ENCODE measurements at places on chromosomes 1 and 21.

GRCh38 chr21:19908390-19908789, 1089.8 kb upstream of the NCAM2 start:
- no peak for DNase-seq

DNA sequence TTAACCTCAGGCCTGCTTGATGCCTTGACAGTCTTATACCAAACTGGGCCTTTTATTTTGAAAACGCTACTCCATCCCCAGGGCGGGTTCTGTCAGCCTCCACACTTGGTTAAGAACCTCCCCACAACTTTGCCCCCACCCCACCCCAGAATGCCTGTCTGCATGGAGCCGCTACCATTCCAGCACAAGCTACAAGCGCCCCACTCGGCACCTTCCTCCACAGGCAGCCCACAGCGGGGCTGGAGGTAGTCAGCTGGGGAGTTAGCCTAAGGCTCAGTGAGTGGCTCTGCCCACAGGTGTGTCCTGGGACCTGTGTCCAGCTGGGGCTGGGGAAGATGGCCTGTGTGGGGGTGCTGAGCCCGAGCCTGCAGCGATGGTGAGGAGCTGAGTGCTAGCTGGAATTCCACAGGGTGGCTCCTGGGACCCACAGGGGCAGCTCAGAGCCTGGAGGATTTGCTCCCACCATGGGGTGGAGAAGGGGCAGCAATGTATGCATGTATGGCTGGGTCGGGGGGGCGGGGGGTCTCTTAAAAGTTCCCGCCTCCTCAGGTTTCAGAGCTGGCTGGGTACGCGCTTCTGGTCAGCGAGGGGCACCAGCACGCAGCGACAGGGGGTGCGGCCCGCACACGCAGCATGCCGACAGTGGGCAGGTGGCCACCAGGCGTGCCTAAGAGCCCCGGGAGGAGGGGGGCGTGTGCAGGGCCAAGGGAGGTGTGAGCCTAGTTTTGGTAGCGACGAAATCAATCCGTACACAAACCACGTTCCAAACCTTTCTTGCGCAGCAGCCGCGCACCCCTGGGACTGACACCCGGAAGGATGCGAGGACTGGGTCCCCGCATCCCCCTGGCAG, 917 bp downstream of the ETNK2 start:
- DNase-seq: peak; percentile 44

DNA sequence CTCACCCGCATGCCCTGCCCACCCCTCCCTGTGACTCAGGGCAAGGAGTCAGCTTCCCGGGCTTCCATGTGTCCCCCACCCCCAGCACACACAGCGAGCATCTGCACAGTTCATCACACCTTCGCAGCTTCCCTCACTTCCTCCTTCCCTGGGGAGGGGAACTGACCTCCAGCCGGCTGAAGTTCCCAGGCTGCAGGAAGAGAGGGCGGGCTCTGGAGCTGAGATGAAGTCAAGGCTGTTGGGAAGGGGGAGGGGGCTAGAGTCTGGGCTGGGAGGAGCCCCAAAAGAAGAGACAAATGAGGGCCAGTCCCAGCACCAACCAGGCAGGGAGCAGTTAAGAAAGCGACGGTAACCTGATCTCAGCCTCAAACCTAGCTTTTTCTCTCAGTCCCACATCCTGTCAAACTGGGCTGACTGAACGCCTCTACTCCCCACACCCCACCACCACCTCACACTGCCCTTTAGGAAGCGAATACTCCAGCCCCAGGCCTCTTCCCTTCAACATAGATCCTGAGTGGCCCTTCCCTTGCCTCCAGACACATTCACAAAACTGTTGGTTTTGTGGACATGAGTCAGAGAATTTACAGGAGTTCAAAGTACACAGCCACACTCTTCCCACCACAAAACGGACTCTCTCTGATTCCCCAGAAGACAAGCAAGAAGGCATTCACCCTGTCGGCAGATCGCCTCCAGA, 1.8 kb downstream of the RHOC start:
- peak; percentile 88 for DNase-seq

GRCh38 chr1:67601955-67602354, 83.0 kb upstream of the GADD45A start:
- DNase-seq: no peak

- DNase-seq: peak; percentile 51
These were observed 59.6 kb downstream of the EXTL2 start for GRCh38 chr1:100834777-100835660.

DNA sequence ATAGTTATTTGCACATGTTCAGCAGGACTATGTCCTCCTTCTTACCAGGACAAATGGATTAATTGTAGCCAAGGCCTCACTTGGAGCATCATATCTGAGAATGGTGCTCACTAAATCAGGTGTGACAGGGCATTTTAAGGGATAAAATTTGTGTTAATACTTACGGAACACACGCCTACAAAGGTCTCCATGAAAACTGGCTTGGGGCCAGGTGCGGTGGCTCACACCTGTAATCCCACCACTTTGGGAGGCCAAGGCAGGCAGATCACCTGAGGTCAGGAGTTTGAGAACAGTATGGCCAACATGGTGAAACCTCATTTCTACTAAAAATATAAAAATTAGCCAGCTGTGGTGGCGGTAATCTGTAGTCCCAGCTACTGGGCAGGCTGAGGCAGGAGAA, 75.1 kb upstream of the CAPZB start:
- no peak for DNase-seq

GRCh38 chr1:78527706-78528105, 36.9 kb downstream of the PTGFR start:
- DNase-seq: no peak

GRCh38 chr21:41932576-41933312, 21.1 kb downstream of the C2CD2 start:
- no peak for DNase-seq

- no peak for DNase-seq
These were observed 33.3 kb downstream of the YARS1 start for GRCh38 chr1:32783851-32784250.

GRCh38 chr1:168287237-168287664, 6.6 kb downstream of the TBX19 start:
- DNase-seq: no peak

DNA sequence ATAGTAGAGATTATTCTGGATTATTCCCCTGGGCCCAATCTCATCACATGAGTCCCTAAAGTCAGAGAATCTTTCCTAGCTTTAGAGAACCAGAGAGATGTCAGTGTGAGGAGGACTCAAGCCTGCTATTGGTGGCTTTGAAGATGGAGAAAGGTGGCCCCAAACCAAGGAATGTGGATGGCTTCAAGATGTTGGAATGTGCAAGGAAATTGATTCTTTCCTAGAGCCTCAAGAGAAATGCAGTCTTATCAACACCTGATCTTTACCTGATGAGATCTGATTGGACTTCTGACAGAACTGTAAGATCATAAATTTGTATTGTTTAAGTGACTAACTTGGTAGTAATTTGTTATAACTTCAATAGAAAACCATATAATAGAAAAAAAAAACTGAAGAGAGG, 51.0 kb downstream of the NME7 start:
- DNase-seq: no peak

DNA sequence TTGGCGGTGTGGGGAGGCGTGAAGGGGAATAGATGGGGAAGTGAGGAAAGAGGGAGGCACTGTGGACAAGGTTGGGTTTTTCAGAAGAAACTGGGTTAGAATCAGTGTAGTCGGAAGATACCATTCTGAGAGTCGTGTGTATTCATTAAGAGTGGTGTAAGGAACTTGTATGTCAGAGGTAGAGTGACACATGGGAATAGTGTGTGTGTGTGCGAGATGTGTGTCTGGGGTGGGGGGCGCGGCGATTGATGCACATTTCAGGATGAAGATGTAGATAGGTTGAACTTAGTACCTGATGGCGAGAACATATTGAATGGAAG, 878 bp downstream of the SMG7 start:
- no peak for DNase-seq

- DNase-seq: no peak
These were observed 77.4 kb downstream of the NDUFS5 start for GRCh38 chr1:39103328-39104157.

DNA sequence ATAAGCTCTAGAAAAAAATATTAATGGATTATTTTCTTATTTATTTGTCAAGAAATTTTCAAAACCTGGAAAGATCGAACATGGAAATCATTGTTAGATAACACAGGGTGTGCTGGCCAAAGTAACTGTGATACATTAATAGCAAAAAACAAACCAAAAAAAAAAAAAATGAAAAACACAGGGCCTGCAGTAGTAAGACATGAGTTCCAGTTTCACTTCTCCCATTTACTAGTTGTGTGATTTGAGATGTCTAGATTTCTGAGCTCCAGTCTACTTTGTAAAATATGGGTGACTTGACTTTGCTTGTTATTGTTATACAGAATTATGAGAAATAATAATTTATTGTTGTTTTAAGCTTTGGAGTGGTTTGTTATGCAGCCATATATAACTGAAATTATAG, 13.6 kb downstream of the FAM177B start:
- DNase-seq: no peak

DNA sequence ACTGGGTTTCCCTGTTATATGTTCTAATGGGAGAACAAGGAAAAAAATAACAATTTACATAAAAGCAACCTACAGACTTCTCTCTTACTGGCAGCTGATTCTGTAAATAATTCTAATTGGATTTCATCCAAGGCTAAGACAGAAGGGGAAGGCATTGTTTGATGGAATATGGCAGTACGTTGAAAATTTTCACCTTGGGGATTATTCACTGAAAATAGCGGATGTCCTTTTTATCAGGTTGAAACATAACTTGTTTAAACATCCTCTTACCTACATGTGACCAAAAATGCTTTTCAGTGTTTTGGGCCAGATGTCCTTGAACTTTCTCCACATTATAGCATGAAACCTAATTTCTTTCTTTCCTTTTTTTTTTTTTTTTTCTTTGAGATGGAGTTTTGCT, 24.9 kb downstream of the TSNAX start:
- no peak for DNase-seq

DNA sequence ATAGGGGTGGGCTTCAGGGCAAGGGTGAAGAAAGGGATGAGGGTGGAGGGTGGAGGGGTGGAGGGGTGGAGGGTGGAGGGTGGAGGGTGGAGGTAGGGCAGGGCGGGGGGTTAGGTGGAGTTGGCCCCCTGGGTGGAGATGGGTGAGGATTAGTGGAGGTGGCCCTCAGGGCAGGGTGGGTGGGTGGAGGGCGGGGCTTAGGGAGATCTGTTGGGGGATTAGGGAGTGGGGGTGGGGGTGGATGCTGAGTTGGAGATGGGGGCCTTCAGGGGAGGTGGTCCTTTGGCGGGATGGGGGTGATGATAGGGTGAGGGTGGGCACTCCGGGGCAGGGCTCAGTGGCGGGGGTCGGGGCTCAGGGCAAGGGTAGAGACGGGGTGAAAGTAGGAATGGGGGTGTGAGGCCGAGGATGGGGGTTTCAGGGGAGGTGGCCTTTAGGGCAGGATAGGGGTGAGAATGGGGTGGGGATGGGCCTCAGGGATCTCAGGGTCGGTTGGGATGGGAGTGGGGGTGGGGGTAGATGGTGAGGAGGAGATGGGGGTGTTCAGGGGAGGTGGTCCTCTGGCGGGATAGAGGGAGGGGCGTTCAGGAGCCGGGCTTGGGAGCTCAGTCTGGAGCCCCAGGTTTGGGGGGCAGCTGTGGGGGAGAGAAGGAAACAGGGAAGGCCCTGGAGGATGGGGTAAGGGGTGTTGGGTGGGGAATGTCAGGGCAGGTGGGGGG, 800 bp upstream of the DNMT3L start:
- DNase-seq: no peak

- DNase-seq: no peak
These were observed 92.7 kb downstream of the LEPR start for GRCh38 chr1:65512967-65513780.

DNA sequence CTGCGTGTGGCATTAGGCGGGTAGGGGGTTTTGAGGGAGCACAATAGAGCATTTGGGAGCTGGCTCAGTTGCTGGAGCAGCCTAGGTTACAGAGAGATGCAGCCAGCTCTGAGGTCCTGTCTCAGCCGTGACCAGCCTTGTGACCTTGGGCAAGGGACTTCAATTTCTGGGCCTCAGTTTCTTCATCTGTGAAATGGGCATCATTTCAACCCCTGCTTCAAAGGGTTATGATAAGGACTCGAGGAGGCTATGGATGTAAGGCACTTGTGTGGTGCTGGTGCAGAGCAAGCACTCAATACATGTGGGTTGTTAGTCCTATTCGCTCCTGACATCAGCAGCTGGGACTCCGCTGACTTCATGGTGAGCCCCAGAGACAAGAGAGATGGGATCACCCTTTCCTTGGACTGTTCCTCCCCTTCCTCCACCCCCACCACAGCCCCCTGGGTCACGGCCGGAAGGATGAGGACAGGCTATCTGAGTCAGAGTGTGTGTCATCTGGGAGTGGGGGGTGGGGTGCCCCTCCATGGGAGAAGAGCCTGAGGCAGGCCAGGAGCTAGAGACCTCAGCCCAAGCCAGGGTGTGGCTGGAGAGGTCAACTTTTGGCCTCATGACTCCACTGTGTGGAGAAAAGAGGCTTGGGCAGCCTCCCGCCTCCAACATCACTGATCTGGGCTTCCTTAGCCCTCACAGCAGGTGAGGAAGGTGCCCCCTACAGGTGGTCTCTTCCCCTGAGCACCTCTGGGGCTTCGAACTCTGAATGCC, 71.4 kb upstream of the ZBTB40 start:
- no peak for DNase-seq

- DNase-seq: no peak
These were observed 2.1 kb upstream of the UBE2T start for GRCh38 chr1:202343652-202344349.
